Hindlimb muscle (tissue), 1 donor: ENCODE measurements at places on chromosomes 2 and 18.

DNA sequence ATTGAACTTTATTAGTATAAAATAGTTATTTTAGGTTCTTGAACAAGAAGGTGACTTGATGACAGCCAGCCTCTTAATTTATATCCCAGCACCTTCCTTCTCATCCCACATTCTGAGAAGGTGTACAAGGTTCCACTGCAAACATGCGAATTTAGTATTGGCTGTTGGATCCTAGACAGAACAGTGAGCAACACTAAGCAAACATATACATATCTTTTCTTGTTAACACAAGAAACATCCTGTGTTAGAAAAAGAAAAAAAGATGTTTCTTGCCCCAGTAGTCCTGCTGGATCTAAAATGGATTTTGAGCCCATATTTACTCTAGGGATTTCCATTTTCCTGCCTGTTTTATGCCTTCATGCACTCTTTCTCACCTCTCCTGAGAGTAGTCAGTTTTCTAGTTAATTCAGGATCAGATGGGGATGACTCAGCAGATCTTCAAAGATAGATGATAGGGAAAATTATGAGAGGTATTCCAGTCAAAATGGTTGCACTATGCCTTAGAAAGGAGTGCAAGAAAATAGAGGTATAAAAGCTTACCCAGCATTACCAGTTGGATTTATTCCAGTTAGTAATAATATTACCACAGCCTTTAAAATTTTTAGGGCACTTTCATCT is 336.5 kb downstream of the MEIS1 start:
- no peak for DNase-seq

DNA sequence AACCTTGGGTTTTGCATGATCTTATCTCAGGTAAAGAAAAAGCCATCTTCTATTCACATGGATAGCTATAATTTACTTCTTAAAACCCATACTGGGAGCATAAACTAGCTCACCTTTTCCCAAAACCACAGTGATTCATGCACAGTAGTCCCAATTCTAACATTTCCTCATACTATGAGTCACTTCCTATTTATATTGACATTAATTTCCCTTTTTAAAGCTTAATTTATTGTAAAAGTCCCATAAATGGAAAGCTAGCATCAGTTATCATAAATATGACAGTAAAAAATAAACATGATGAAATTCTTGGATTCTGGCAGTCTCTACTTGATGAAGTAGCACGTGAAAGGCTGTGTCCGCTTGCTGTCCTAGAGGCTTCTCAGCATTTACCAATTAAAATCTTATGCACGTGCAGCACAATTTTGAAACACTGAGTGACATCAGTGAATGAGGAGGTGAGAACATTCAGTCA is 180.1 kb downstream of the CDH2 start:
- DNase-seq: no peak

GRCh38 chr2:20188851-20189250 is 36.1 kb downstream of the SDC1 start:
- no peak for DNase-seq

GRCh38 chr2:26605999-26606846 is 34.9 kb downstream of the CIB4 start:
- no peak for DNase-seq

- no peak for DNase-seq
Observed at GRCh38 chr18:48572402-48573126, 33.7 kb downstream of the CTIF start.

DNA sequence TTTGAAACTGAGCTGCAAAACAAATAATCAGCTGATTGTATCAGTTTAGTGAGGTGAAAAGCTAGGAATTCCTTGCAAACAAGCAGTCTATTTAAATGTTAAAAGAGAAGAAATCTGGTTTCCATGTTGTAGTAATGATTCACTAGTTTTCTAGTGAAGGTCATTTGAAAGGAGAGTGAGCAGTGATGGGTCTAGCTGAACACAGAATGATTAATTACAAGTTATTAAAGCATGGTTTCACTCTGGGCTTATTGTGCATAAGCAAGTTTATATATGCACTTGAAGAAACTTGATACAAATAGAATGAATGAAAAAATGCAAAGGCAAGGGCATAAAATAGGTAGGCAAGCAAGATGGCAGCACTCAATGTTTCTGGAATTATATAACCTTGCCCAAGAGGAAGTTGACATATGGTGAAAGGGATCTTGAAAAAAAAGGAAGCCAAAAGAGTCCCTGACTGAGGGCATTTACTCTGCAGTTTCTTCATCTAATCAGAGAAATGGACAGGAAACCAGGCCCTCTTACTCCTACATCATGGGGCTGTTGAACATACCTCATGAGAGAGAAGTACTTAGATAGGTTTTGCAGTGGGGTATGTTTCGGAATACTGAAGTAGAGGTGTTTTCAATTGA is 53.2 kb downstream of the PLCL1 start:
- no peak for DNase-seq

- DNase-seq: no peak
Observed at GRCh38 chr2:28185891-28186290, 206.8 kb upstream of the FOSL2 start.

DNA sequence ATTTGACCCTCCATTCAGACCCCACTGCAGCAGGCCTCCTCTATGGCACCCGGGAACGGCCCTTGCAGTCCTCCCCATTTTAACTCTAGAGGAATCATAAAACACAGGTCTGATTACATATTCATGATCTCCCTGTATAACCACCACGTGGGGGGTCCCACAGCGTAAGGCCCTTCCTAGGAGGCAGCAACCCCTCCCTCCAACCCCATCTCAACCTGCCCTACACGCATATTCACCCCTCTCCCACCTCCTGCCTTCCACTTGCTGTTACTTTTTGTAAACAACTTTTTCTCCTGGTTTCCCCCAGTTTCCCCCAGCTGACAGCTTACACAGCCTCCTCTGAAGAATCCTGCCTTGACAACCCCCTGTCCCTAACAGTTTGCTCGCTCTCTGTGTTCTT is 85.1 kb upstream of the FOXI3 start:
- DNase-seq: no peak

DNA sequence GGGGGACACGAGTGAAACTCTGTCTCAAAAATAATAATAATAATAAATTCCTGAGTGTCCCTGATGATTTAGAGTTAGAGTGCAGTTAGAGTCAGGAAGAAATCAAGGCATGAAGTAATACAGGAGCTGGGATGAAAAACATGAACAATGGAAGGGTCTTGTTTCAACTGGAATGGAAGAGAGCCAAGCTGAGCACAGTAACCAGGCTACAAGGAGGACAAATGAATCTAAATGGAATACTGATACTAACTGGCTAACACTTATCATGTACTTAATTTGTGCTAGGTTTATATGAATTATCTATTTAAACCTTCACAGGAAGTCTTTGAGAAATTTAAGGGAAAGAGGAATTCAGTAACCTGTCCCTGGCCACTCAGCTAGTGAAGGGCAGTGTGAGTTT is 38.8 kb upstream of the PSME4 start:
- no peak for DNase-seq

DNA sequence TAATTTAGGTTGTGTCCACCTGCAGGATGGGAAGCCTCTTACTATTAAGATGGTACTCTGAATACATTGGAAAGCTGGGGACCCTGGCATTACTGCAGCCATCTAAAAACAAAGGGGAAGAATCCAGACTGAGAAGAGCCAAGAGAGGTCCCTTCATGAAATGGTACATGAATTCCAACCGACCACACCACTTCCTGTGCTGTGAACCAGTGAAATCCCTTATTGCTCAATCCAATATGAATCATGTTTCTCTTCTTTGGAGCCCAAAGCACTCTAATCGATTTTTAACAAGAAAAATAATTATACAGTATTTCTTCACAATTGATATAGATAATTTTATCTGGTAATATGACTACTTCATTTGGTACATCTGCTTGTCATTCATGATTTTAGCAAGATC is 479.7 kb upstream of the RAB6C start:
- no peak for DNase-seq

- DNase-seq: no peak
Observed at GRCh38 chr2:172248785-172249187, 146.1 kb upstream of the DLX2 start.

DNA sequence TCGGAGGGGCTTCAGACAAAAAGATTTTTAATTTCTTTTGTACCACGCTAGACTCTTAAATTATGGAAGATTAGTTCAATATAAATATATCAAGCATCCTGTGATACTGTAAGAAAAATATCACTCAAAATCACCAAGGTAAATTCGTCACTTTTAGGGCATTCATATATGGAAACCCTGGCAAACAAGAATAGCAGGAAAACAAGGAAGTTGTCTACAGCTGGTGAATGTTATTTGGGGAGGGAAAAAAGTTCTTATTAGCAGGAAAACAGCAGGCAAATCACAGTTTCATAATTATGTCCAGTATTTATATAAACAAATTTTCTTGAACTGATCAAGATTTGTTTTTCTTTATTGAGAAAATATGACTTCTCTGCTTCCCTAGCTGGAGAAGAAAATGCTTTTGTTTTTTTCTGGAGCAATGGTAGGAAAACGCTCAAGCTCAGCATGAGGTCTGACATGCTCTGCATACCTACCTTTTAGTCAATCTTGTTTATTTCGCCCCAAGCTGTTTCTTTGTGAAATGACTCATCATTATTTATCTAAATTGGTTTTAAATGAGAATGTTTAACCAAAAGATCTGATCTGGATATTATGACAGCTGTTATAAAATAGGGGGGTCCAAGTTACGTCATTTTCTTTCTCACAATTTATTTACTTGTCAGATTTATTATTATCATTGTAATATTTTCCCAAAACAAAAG is 14.7 kb downstream of the LINC00305 start:
- DNase-seq: no peak

DNA sequence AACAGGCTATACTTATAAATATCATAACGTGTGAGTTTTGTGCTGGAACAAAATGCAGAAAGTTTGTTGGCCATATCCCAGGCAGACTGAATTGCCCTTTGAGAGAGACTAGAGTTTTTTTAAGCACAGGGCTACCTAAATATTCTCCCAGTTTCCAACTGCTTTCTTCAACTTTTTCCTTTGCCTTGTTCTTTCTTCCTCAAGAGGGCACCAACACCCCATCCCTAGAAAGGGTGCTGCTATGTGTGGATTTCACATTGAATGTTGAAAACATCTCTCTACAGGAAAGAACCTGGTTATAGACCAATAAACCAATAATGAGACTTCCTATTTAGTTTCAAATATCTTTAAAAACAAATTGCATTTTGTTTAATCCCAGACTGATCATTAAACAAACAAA is 87.9 kb downstream of the ICOS start:
- peak; percentile 62 for DNase-seq

DNA sequence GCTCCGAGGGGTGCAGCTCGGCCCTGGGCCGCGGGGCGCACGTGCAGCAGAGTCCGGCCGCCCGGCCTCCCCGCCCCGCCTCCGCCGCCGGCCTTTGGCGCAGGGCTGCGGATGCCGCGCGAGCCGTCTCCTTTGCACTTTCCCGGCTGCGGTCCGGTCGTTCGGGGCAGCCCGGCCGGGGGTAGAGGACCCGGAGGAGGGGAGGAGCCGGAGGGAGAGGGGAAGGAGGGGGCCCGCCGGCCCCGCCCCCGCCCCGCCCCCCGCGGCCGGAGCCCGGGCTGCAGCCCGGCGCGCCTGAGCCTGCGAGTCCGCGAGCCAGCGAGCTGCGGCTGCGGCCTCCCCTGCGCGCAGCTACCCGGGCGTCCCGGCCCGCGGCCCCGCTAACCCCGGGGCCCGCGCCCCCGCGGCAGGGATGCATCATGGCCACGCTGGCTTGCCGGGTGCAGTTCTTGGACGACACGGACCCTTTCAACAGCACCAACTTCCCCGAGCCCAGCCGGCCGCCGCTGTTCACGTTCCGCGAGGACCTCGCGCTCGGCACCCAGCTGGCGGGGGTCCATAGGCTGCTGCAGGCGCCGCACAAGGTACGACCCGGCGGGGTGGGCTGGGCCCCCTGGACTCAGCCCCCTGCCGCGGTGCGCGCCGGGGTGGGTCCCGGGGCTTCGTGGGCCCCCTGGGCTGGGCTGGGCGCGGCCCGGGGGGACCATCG is at the start of gene FHOD3:
FHOD3 (plus strand) TSS at position 297 of the 709 bp plus-strand sequence; CDS start at position 420, 123 bp downstream.
- peak; percentile 32 for DNase-seq

DNA sequence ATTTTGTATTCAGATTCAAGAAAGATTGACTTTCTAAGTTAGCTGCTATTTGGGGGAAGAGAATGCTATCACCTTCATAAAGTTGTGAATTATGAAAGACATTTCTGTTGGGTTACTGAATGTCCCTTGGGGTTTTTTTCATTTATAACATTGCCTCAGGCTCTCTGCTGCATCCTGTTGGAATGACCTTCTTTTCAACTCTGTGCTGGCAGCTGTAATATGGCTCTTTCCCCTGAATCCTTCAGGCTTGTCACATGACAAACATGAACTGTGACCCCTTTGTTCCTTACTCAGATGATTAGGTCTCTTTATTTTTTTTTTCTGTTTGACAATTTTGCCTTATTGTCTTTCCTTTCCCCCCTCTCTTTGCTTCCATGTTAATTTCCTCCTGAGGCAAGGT is 159.8 kb downstream of the TAF4B start:
- no peak for DNase-seq

- DNase-seq: no peak
Observed at GRCh38 chr2:36770542-36771287, 74.2 kb downstream of the VIT start.

GRCh38 chr2:134927195-134927594 is 8.6 kb downstream of the CCNT2 start:
- DNase-seq: no peak
